ENCODE measurements at places on chromosomes 5 and 9.
A peak's percentile ranks its signal among the peaks of the same experiment; 100 is the strongest.

- DNase-seq = no peak
Measured at GRCh38 chr9:134390537-134390936, 64.3 kb downstream of the RXRA start.

DNA sequence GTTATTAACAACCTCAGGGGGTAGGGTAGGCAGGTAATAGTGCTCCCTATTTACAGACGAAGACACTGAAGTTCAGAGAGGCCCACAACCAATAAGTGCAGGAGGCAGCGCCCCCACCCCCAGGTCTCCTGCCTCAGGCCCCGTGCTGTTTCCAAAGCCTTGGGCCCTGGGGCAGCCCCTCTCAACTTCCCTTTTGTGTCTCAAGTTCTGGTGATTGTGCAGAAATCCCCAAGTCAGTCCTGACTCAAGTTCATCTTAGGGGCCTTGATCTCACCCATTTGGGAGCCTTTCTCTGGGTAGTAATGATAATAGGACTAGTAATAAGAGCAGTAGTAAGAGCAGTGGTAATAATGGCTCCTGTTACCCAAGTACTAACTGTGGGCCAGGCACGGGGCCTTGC, 35.5 kb upstream of the ASS1 start:
- no peak for DNase-seq

GRCh38 chr5:120841830-120842229, 377.7 kb downstream of the PRR16 start:
- DNase-seq = no peak

GRCh38 chr9:23934291-23934906, 108.4 kb upstream of the ELAVL2 start:
- no peak for DNase-seq

- DNase-seq = no peak
Measured at GRCh38 chr9:33111631-33112030, 35.2 kb upstream of the SMU1 start.

GRCh38 chr9:107283623-107284616, 841 bp downstream of the RAD23B start:
- DNase-seq = peak; percentile 79

GRCh38 chr5:178417391-178417811, 172.8 kb downstream of the COL23A1 start:
- DNase-seq = no peak

- no peak for DNase-seq
Measured at GRCh38 chr9:71671289-71671688, 97.0 kb downstream of the CEMIP2 start.

DNA sequence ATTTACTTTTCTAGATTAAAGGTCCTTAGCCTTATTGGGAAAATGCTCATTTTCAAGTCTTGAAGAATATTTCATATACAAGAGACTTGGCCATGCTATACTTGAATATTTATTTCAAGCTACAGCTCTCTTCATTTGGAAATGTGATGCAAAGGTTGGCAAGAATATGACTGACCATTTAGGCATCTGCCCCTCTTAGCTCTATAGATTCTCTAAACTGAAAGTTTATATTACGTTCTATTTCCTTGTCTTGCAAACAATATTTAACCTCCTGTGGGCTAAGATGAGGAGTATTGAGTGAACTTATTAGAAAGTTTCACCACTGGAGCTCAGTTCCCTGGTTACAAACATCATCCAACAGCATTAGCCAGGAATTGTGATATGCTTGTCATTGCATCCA, 593.1 kb downstream of the MAT2B start:
- no peak for DNase-seq

GRCh38 chr5:116315531-116315930, 230.7 kb downstream of the COMMD10 start:
- DNase-seq = no peak

All from adrenal gland (tissue), 19 donors.